Esophagus squamous epithelium (tissue), 5 donors: ENCODE measurements at places on chromosomes 3 and 15.

GRCh38 chr3:177948716-177949425 lies 587.4 kb upstream of the KCNMB2 start:
- DNase-seq, result no peak

DNA sequence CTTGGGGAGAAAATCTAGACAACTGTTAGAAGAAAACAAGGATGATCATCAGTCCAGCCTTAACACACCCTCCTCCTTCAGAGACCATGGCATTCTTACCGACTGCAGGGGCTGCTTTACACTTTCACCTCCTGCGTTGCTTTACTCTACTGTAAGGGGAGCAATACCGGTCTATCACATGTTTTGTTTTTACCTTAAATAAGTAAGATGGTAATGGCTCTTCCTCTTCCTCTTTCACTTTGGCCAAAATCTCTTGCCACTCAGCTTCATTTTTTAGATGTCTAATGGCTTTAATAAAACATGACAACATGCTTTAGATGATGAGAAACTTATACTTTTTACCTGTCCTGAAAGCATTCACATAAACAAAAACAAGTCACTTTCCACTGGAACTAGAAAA lies 33.4 kb upstream of the STIMATE start:
- no peak for DNase-seq

DNA sequence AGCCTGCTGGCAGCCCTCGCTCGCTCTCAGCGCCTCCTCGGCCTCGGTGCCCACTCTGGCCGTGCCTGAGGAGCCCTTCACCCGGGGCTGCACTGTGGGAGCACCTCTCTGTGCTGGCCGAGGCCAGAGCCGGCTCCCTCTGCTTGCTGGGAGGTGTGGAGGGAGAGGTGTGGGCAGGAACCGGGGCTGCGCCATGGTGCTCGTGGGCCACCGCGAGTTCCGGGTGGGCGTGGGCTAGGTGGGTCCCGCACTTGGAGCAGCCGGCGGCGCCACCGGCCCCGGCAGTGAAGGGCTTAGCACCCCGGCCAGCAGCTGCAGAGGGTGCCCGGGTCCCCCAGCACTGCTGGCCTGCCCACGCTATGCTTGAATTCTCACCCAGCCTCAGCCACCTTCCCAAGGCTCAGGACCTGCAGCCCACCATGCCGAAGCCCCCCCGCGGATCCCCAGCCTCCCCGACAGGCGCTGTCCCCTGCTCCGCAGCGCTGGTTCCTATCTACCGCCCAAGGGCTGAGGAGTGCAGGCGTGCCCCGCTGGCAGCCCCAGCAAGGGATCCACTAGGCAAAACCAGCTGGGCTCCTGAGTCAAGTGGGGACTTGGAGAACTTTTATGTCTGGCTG lies 863.3 kb downstream of the IGSF11 start:
- no peak for DNase-seq

GRCh38 chr15:44490622-44491021 lies 46.3 kb upstream of the EIF3J start:
- DNase-seq, result no peak

- no peak for DNase-seq
Measured at GRCh38 chr3:162998205-162998604, 1501.6 kb downstream of the OTOL1 start.

DNA sequence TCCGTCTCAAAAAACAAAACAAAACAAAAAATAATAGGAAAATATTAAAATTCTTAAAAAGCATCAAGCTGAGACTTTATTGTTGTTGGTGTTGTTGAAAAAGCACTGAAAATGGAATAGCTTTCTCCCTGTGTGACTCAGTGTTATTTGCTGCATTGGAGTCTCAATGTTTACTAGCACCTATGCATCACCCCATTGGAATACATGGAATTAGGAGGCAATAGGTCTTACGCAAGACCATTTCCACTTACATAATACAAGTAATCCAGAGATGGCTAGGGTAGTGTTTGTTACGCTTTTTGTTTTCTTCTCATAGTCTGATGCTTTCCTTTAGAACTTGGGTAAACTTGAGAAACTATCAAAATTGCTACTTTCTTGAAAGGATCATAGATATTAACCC lies 15.2 kb downstream of the GXYLT2 start:
- DNase-seq, result no peak

DNA sequence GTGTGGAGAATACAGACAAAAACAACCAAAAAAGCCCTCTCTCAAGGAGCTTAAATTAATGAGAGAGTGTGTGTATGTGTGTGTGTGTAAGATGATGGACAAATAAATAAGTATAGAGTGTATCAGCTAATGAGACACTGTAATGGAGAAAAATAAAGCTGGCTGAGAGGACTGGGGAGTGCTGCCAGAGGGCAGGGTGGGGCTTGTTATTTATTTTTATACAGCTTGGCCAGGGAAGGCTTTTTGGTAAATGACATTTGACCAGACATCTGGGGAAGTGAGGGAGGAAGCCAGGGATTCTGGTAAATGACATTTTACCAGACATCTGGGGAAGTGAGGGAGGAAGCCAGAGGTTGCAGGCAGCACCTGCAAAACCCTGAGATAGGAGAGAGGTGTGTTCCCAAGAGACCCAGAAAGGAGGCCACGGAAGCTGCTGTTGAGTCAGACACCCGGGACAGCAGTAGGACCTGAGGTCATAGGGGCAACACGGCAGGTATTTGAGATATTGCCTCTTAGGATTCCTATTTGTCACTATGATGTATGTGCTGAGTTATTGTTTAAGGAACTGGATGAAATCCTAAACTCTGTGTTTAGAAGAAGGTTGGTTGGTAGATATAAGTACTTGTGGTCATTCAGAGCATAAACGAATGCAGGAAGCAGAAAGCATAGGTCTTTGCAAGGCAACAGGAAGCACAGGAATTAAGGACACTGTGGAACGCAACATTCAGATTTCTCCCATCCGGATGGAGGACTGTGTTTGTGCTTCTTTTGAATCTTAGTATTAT lies 2.7 kb downstream of the SV2B start:
- DNase-seq, result no peak

DNA sequence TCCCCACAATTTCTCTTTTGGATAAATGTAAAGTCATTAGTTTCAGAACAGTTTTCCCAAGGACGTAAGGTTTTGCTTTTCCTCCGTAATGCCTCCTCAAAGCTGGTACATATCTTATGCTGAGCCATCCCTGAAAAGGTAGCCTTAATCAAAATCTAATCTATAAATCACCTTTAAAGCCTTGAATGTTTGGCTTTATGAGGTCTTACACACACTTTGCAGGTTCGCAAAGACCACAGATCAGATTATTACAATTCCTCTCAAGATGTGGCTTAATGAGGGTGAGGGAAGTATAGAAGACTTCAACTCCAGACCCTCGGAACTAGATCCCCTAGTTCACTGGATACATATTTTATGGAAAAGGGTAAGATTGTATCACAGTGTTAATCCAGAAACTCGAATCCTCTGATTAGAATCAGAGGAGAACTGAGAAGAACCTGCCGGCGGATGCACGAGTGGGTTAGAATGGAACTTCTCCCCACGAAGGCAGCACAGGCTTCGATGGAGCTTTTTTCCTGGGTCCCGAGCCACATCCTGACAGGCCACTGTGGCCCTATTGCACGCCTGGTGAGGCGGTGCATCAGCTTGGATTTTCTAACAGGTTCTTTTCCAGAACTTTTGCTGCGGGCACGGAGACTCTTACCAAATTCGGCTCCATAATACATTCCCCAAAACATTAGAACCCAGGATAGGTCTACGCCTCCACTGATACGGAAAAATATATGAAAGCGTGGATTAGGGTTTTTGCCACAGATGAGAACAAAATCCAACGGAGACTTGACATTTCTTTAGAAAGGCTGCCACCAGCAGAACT lies 1.2 kb downstream of the CTXND1 start:
- DNase-seq, result no peak

DNA sequence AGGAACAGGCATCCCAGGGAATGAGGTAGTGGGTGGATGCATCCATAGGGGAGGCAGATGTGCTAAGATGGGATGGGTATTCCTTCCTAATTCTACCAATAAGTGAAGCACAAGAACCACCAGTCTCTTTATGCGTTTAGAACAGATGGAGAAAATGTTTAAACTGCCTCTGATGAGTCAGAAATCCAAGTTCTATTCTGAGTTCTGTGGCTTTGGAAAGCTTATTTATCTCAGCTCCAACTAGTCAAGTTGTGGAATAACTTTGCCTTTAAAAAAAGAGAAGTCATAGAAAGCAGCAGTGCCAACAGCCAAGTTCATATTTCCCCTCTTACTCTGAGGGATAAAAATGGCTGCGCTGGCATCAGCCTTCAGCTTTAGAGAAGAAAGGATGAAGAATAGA lies 761.7 kb downstream of the IGSF11 start:
- no peak for DNase-seq

DNA sequence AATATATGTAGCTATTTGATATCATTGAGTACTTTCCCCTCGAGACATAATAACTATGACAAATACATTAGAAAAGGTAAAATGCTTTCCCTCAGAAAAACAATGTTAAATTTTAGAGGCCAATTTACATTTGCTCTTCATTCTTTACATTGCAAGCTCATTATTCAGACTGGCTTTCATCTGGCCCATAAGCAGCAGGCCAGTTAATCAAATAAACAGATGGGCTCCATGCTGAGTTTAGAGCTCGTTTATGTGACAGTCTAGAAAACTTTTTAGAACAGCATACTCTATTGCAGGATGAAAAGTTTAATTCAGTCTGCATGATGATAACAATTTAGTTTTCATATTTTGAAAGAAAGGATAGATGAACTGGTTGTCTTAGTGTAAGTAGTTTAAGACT lies 150.6 kb downstream of the DUT start:
- no peak for DNase-seq

DNA sequence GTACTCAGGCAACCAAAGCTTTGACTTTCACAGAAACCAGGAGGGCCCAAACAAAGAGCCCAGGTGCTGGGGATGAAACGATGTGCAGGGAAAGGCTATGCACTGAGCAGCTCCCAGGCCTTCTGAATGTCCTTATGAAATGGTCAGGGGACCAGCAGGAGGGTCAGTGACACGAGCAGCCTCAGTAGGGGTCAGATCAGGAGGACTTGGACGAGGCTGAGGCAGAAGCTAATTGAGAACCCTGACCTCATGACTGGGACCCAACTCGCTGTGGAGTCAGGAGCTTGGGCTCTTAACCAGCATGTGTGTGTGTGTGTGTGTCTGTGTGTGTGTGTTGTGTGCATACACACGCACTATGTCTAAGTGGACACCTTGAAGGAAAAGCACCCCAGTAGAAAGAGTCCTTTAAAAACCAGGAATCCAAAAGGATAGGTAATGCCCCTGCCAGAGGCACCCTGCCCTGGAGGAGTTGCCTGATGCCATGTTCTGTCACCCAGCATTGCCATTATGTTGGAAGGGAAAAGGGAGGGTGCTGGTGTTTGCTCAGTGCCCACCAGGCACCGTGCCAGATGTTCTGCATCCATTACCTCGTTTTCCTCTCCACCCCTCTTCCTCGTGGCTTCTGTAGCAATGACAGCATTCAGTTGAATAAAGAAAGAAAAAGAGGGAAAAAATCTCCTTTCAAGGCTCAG lies 50.9 kb downstream of the CORO2B start:
- DNase-seq, result no peak

DNA sequence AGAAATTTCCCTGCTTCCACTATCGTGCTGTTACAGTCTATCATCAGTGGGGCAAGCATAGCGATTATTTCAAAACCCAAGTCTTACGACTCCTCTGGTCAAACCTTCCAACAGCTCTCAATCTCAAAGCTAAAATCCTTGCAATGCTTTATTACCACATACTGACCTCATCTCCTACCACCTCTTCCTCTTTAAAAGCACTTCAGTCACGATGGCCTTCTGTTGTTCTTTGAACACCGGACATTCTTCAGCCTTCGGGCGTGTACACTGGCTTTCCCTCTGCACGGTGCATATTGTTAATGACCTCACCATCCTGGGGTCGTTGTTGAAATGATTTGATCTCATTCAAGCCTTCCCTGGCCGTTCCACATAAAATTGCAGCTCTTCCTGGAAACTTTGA lies 31.1 kb downstream of the MAGEL2 start:
- DNase-seq, result no peak

GRCh38 chr15:60898896-60899295 lies 330.2 kb downstream of the RORA start:
- no peak for DNase-seq

DNA sequence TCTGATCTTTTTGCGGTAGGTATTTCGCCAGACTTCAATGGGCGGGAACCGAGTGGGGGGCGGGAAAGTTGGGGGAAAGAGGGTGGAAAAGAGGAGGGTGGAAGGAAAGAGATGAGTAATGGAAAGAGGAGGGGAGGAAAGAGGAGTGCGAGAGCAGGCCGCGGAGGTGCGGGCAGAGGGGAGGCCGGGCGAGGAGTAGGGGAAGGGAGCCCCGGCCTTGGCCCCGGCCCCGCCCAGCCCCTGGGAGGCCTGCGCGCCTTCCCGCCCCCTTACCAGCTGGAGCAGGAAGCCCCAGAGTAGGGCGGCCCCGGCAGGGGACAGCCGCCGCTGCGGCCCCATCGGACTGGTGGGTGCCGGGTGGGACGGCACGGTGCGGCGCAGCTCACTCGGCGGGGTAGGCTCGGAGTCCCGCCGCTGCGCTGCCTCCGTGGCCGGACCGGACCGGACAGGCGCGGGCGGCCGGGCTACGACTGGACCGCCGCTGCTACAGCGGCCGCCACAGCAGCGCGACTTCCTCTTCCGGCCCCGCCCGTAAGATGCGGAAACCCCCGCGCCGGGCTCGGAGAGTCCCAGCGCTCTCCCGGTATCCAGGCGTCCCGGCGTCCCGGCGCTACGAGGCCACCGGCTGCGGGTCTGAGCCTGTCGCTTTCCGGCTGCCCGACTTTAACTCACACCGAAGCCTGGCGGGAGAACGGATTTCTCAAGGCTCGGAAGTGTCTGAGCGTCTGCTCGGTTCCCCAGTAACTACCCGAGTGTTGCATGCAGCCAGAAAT lies at the start of gene SPPL2A:
TSS of gene SPPL2A (minus strand) at position 512 of the 773 bp plus-strand sequence. CDS start at position 339, 173 bp downstream.
- DNase-seq, result peak; percentile 26

DNA sequence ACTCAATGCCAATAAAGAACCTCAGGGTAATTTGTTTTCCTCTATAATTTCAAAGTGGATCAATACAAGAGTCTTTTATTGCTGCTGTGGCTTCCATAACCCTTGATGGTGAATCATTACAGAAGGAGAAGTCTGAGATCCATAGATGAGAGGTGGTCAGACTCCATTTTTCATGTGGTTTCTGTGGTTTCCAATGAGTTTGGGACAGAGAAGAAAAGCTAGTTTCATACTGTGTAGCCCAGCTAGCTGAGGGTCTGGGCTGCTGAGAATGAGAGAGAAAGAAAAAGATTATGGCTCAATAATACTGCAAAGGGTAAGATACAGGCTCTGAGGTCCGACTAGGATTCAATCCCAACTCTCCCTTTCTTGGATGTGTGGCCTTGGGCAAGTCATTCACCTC lies 180.6 kb upstream of the LRRN1 start:
- no peak for DNase-seq

GRCh38 chr3:112627919-112628466 lies 12.9 kb downstream of the CCDC80 start:
- DNase-seq, result no peak

DNA sequence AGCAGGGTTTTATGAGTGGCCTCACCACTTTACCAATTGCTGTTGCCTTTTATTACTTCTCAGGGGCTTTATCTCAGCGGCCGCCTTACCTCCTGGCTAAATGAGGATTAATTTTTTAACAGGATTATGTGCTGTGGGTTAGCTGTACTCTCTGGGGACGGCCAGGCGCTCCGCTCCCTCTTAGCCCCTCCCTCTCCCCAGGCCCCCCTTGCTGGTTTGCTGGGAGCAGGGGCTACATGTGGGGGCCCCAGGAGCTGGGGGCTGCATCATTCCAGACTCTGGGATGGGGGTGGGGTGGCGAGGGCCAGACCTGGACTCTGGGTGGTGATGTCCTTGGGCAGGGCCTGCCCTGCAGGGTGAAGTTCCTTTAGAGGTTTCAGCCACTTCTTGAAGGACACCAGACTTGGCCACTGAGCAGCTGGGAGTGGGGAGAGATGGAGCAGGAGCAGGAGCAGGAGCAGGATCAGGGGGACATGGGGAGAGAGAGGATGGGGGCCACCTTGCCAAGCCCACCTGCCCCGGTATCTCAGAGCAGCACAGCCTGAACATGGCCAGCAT lies 196.1 kb downstream of the GOLGA6L6 start:
- no peak for DNase-seq
